ENCODE measurements at places on chromosomes 4 and X.

GRCh38 chr4:76588274-76588673 lies 153.2 kb downstream of the SHROOM3 start:
- DNase-seq = no peak

DNA sequence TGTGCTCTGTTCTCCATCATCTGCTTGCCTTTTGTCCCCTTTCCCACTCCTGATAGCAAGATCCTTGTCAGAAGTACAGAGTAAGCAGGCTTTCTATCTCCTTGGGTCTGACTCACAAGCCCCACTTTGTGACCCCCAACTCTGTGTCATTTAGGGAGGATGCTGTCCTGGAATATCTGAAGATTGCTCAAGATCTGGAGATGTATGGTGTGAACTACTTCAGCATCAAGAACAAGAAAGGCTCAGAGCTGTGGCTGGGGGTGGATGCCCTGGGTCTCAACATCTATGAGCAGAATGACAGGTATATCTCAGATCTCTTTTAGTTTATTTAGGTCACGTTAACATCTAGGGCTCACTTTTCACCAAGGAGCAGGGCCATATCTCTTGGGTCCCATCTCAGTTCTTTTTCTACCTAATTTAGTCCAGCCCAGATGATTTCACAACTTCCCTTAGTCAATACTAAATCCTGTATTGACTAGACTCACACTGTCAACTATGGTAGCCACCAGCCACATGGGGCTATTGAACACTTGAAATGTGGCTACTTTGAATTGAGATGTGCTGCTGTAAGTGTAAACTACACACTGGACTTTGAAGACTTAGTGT lies 64.3 kb downstream of the MSN start:
- no peak for DNase-seq

DNA sequence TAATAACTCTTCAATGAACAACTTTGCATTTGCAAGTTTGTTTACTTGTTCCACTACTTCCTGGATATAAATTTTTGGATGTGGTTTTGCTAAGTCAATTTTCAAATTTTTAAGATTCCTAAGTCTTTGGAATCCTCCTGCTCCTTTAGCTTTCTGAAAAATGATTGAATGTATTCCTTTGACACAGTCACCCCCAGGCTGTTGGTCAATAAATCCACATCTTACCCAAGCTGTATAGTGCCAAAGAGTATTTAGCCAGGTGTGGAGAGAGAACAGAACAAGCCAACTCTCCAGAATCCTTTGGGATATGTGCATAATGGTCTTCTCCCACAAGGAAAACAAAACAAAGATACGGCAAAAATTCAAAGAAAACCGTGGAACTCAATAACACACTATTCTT lies 56.9 kb upstream of the INTU start:
- no peak for DNase-seq

DNA sequence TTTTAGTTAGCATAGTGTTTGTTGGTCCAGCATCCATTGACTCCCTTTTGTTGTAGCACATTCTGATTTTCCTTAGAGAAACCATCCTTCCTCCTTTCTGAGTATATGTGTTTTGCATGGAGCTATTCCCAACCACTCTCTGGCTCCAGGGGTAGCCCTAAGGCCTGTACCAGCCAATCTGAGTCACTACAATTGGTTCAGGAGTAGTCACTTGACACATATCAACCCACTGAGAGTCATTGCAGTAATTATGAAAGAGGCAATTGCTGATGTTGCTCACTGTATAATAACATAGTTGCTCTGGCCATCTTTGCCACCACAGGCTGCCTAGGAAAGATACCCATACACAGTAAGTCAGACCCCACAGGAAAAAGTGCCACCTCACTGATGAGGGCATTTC lies 71.2 kb upstream of the GRID2 start:
- DNase-seq = no peak

DNA sequence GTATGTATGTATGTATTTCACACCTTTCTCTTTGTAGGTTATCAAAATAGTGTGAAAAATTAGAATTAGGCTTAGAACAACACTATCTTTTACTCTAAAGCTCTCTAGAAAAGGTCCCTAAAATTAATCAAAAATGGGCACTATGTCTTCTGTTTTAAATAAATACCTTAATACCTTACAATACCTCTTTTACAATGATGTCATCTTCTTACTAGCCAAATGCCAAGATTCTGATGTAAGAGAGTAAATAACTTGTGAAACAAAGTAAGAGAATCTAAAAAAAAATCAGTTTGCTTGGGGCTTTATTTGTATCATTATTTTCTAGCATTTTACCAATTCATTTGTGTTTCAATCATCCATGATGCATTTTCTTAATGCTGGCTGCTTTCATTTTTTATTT lies 402.2 kb upstream of the MAGEB2 start:
- DNase-seq = no peak

- DNase-seq = no peak
Observed at GRCh38 chr4:10085828-10086505, 30.6 kb downstream of the WDR1 start.

- DNase-seq = no peak
Observed at GRCh38 chr4:187118602-187119120, 395.0 kb upstream of the FAT1 start.

DNA sequence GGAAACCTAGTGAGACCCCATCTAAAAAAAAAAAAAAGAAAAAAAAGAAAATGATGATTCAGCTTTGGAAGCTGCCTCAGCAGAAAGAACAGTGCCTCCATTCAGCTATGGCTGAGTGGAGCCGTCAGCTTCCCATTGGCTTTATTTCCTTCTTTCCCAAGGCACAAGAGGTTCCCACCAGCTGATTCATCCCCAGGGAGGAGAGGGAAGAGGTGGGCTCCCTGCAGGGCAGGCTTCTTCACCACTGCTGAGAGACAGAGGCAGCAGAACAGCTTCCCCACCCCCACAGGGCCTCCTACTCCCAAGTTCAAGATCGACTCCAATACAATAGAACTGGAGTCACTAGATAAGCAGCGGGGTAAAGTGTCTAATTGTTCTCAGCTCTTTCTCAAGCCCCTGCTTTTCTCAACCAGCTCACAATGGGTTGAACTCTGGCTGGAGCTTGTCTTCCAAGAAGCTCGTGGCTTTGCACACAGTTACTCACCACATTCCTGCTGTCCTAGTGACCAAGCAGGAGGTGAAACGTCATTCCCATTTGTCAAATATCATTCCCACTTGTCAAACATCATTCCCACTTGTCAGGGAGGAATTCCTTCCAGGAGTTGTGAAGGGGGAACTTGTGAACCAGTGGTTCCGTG lies 47.8 kb downstream of the FHDC1 start:
- DNase-seq = no peak

DNA sequence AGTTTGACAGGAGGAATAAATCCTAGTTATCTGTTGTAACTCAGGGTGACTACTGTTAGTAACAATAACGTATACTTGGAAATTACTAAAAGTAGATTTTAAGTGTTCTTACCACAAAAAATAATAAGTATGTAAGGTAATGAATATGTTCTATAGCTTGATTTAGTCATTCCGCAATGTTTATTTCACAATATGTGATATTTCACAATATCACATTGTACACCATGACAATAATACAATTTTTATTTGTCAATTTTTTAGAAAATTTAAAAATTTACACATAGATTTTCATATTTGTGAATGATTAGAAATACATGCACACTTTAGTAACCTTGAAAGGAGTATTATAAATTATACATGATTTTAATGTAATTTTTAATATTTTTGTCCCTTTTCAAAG lies 812.7 kb upstream of the FTHL17 start:
- no peak for DNase-seq

DNA sequence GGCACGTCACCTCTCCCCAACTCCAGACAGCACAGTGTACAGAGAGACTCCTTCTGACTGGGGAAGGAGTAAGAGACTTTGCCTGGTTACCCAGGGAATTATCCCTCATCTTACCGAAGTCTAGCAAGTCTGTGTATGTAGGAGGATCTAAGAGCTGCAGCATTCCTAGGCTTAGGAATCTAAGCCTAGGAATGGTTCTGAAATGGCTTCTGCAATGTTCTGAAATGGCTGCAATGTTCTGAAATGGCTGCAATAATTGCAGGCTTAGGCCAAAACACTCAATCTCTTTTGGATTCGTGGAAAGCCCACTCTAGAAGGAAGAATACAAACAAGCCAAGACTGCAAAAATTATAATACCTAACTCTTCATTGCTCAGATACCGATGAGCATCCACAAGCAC lies 106.4 kb downstream of the SCLT1 start:
- DNase-seq = no peak

DNA sequence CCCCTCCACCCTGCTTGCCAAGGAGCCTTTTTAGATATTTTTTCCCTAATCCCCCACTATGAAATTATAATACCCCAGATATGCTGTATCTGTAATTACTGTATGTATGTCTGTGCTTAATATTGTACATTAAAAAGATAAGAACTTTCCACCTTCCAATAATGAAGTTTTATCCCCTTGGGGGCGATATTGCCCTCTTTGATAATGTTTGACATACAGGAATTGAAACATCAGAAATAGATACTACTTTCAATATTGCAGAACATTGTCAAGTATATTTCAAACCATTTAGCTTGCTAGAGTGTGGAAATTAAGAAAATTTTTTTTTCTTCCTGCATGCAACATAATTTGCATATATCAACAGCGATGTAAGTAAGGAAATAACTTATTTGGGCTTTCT lies 58.9 kb downstream of the NAF1 start:
- no peak for DNase-seq

- DNase-seq = no peak
Observed at GRCh38 chr4:145481942-145482208, 222 bp downstream of the SMAD1 start.

- DNase-seq = no peak
Observed at GRCh38 chr4:110676241-110676640, 53.4 kb upstream of the PITX2 start.

DNA sequence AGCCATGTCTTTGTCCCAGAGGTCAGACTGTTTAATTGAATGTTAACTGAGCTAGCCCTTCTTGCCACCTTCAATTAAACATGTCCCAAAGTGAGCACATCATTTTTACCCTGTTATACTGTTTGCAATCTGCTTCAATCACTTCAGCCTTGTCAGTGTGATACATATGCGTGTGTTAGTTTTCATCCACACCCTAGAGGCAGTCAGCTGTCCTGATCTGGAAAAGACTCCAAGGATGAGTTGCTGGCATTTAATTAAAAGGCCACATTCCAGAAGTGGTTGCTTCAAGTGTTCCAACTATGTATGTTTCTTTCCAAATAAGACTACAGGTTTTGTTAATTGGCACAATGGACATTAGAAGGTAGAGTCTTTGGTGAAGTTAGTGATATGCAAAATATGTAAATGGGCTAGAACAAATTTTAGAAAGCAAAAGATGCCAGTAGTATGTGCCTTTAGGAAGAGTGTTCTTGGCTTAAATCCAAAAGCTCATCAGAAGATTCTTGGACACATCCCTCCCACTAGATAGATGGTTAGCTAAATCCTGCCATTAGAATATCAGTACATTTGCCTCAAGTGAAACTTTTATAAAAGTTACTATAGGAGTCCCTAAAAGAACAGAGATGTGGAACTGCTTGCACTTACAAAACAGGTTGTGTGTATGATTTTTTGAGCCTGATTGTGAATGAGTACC lies 79.5 kb upstream of the SLIT2 start:
- no peak for DNase-seq

DNA sequence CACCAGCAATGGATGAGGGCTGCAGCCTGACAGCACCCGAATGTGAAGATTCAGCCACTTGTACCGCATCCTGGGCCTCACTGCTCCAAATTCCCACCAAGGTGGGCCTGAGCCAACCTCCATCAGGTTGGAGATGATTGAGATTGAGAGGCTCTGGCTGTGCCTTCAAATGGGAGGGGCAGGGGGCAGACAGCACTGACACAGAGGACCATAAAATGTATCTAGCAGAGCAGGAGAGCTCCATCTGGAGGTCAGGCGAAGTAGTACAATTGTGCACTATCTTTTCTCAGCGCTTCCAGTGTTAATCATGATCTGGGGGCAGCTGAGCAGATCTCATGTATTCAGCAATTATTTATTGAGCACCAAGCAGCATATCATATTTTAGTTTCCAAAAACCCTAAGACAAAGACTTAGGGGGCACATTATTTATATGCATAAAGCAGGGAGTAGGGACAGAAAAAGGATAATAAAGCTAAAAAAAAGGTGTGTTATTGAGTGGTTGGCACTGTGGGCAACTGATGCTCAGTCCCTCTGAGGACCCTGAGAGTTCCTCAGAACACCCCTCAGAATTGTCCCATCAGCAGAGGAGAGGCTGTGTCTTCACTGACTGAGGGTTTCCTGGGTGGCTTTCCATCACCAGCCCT lies 31.6 kb upstream of the C1QTNF7 start:
- peak; percentile 61 for DNase-seq

GRCh38 chr4:169052594-169052945 lies 42.5 kb upstream of the CBR4 start:
- no peak for DNase-seq

- DNase-seq = no peak
Observed at GRCh38 chr4:139611391-139611790, 54.2 kb upstream of the MGST2 start.

- DNase-seq = no peak
Observed at GRCh38 chr4:164531336-164531735, 222.6 kb upstream of the SMIM31 start.

DNA sequence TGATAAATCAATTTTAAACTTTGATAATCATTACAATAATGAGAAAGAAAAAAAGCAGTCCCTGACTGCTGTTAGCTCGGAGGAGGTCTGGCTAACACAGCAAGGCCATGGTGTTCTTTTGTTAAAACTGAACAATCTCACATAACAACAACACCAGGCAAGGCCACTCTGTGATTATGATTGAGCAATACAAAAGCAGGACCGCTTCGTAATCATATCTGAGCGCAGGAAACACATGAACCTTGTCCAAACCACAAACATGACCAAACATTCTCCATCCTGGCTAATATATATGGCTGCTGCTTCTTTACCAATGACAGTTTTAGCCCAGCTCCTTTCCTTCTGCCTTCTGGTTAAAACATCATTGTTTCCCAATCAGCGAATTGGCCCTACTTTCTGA lies 76.8 kb upstream of the DDX53 start:
- no peak for DNase-seq

GRCh38 chrX:120308959-120309872 lies 2.0 kb downstream of the TMEM255A start:
- DNase-seq = peak; percentile 62

DNA sequence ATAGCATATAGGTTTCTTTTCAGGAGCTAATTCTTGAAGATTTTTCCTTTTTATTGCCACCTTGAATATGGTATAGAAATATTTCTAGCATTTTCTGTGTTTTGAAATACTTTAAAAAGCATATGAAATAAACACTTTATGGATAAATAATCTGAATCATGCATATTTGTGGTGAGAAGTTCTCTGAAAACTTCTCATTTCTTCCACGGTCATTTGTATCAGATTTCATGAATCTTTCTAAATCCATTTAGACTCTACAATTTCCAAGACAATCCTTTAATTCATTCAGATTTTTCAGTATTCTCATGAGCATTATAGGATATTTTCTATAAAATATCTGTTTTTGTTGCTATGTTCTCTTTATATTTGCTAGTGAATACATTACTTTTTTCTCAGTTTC lies 16.2 kb upstream of the CA5B start:
- DNase-seq = no peak

GRCh38 chr4:10008609-10009005 lies 12.7 kb downstream of the SLC2A9 start:
- DNase-seq = no peak

All from stimulated activated CD4-positive, alpha-beta T cell treated with anti-CD3 and anti-CD28 coated beads, Interleukin-2, amount 100 ng/mL, for 24 hours (primary cell).